ENCODE measurements at places on chromosomes 7 and 10. TPM values are rescaled to one million over a fixed set of nuclear protein-coding genes. Genes with fewer than 3 reads are reported as not detected.

The CACNA2D1 gene
- 1.4 TPM for total RNA-seq

The C10orf143 gene
- total RNA-seq: 1.9 TPM

The PON3 gene
- 3.5 TPM for total RNA-seq

The RNF133 gene
- total RNA-seq: 0.32 TPM

The ELFN1 gene
- total RNA-seq: 0.12 TPM

DNA sequence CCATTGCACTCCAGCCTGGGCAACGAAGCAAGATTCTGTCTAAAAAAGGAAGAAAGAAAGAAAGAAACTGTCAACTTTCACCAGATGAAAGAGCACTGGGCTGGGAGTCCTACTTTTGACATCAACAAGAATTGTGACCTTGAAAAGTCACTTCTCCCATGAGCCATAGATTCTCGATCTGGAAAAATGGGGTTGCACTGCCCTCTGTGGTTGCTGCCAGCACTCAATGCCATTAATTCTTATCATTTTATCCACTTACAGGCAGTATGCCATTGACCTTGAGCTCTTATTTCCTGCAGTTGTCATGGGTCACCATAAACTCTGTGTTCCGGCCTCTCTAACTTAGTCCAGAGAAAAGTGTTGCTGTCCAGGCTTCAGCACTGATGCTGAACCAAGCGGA lies 137.2 kb downstream of the NOC3L start:
- no peak for DNase-seq

DNA sequence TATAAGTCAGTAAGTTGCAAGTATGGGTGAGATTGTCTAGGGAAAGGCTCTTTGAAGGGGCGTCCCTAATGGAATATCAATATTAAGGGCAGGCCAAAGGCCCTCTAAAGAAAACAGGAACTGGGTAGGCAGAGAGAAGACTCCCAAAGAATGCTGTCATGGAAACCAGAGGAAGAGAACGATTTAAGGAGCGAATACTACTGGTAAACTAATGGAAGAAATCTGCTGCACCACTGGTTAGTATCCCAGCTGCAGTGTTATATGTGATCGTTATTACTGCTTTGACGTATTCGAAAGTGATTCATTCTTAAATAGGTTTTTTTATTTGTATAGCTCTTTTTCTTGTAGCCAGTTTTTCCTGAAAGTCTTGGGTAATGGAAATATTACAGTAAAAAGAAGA lies 1.3 kb downstream of the CASP2 start:
- no peak for DNase-seq

GRCh38 chr10:83214136-83214535 lies 925.2 kb upstream of the GHITM start:
- no peak for DNase-seq

DNA sequence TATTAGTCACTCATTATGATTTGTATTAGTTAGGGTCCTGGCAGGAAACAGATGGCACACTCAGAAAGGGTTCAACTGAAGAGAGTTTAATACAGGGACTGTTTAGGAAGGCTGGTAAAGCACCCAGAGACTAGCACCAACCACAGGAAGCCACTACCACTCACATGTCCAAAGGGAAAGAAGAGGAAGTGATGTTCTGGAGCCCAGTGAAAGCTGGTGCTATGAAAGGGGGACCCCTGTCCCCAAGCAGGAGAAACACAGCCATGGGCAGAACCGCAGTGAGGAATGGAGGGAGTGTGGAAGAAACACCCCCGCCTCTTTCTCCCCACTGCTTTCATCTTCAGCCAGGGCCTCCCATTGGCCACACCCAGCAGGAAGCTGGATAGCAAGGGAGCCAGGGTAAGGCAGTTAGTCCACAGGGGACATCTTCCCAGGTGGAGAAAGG lies 3.2 kb upstream of the VSIR start:
- no peak for DNase-seq

DNA sequence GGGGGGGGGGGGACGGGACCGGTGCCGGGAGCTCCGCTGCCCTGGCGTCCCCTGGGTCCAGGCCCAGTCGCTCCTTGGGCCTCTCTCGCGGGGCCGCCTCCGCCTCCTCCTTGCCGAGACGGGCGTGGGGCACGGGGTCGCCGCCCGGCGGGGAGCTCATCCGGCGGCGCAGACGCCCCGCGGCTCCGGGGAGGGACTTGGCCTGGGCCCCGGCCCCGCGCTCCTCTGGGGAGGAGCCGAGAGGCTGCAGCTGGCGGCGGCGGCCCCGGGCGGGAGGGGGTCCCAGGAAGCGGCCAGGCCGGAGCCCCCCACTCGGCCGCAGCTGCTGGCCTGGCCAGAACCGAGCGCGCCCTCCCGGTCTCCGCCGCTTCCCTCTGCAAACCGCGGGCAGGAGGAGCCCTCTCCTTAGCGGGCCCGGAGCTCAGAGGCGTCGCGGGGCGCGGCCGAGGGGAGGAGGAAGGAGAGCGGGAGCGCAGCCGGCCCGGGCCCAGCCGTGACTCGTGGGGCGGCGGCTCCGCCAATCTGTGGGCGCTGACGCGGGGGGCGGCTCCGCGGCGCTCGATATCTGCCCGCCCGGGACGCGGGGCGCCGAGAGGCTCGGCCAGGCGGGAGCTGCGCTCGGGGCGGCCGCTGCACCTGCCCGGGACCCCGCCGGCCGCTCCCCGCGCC lies at the start of gene FAM20C:
Gene FAM20C, plus strand, starts transcription at position 591 of the 669 bp plus-strand sequence. CDS start 629 bp downstream, outside the sequence.
- DNase-seq: peak; percentile 79

Data from colonic mucosa (tissue), 4 donors.